M059J (cell line): ENCODE measurements at places on chromosomes 2 and 18. TPM values are rescaled to one million over a fixed set of nuclear protein-coding genes. Genes with fewer than 3 reads are reported as not detected.

KCNIP3 gene
- total RNA-seq: 3.3 and 5.8 TPM in 2 replicates

TSGA10 gene
- total RNA-seq: 0.71 and 4.8 TPM in 2 replicates

GAREM2 gene
- total RNA-seq: 0.20 TPM in 1 of 2 replicates, not detected in the other

UGT1A8 gene
- not detected in 2 replicates for total RNA-seq

NPPC gene
- total RNA-seq: not detected in 2 replicates

IL1RL2 gene
- not detected in 2 replicates for total RNA-seq

STPG4 gene
- total RNA-seq: 1.0 TPM in 1 of 2 replicates, not detected in the other

PLEKHH2 gene
- total RNA-seq: 2.4 and 2.5 TPM in 2 replicates

ADCYAP1 gene
- 0.98 and 2.2 TPM in 2 replicates for total RNA-seq

SLC30A3 gene
- total RNA-seq: not detected in 2 replicates

ALPP gene
- total RNA-seq: 0.59 and 1.5 TPM in 2 replicates

CCDC102B gene
- total RNA-seq: 2.7 and 5.2 TPM in 2 replicates

GKN1 gene
- not detected in 2 replicates for total RNA-seq

GDF7 gene
- total RNA-seq: 0.05 TPM in 1 of 2 replicates, not detected in the other

RNF152 gene
- total RNA-seq: 5.8 and 5.9 TPM in 2 replicates

RGPD3 gene
- total RNA-seq: 0.02 and 0.05 TPM in 2 replicates

EVA1A gene
- 122 and 124 TPM in 2 replicates for total RNA-seq

CMPK2 gene
- 107 and 134 TPM in 2 replicates for total RNA-seq

PPM1B gene
- total RNA-seq: 32.2 and 33.1 TPM in 2 replicates

TRIM43 gene
- not detected in 2 replicates for total RNA-seq

PIEZO2 gene
- 11.7 and 22.9 TPM in 2 replicates for total RNA-seq

CRYGB gene
- total RNA-seq: not detected in 2 replicates

HOXD8 gene
- 0.49 and 0.84 TPM in 2 replicates for total RNA-seq

POTEJ gene
- total RNA-seq: not detected in 2 replicates

CAVIN2 gene
- total RNA-seq: 0.64 TPM in 1 of 2 replicates, not detected in the other

ESPNL gene
- total RNA-seq: not detected in 2 replicates

PER2 gene
- 1.4 and 3.7 TPM in 2 replicates for total RNA-seq

STARD6 gene
- not detected in 2 replicates for total RNA-seq

NXPH2 gene
- not detected in 2 replicates for total RNA-seq

FAM228A gene
- total RNA-seq: not detected in 2 replicates

NYAP2 gene
- total RNA-seq: 1.5 and 2.3 TPM in 2 replicates

FARSB gene
- total RNA-seq: 27.4 and 32.3 TPM in 2 replicates

INHA gene
- 0.12 and 0.20 TPM in 2 replicates for total RNA-seq

MREG gene
- 3.6 and 4.0 TPM in 2 replicates for total RNA-seq

SPEG gene
- 9.8 and 13.9 TPM in 2 replicates for total RNA-seq

ANKRD30B gene
- 0.57 and 3.4 TPM in 2 replicates for total RNA-seq

TANC1 gene
- total RNA-seq: 14.6 and 22.8 TPM in 2 replicates

ALPG gene
- not detected in 2 replicates for total RNA-seq

MAL gene
- 11.3 and 14.7 TPM in 2 replicates for total RNA-seq

TMX3 gene
- 62.1 and 71.7 TPM in 2 replicates for total RNA-seq

ANKRD23 gene
- 0.20 TPM in 1 of 2 replicates, not detected in the other for total RNA-seq

SMYD1 gene
- total RNA-seq: not detected in 2 replicates

DLX1 gene
- 5.6 and 6.8 TPM in 2 replicates for total RNA-seq

KIAA2012 gene
- total RNA-seq: not detected in 2 replicates

KYNU gene
- 11.3 and 14.5 TPM in 2 replicates for total RNA-seq

RAB17 gene
- 0.30 and 1.8 TPM in 2 replicates for total RNA-seq

DLGAP1 gene
- not detected in 2 replicates for total RNA-seq

SLC19A3 gene
- total RNA-seq: not detected in 2 replicates

GAD1 gene
- total RNA-seq: 3.0 and 3.6 TPM in 2 replicates

UCN gene
- 1.6 and 3.0 TPM in 2 replicates for total RNA-seq

RAD51AP2 gene
- not detected in 2 replicates for total RNA-seq
